ENCODE measurements at places on chromosomes 2 and 18.

- no peak for DNase-seq
These were observed 65.2 kb downstream of the ZEB2 start for GRCh38 chr2:144454466-144455287.

- no peak for DNase-seq
These were observed 804.3 kb upstream of the ACVR2A start for GRCh38 chr2:147040298-147041120.

DNA sequence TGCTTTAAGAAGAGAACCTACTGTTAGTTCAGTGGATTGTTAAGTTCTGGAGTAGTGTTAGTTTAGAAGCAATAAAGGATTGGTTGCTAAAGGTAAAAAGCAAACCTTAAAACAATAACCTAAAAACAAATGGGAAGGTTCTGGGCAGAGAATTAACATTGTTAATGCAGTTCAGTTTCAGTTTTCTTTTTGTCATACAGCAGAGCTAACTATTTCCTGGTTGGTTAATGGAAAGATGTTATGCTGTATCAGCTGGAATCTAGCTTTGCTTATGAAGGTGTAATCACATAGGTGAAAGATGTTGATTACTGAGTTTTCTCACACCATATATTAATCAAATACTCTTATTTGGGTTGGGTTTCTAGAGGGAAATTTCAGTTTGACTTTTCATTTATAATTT, 23.8 kb downstream of the SMAD4 start:
- DNase-seq, result no peak

- peak; percentile 30 for DNase-seq
These were observed 50.6 kb downstream of the SLC16A14 start for GRCh38 chr2:230018153-230018552.

- DNase-seq, result no peak
These were observed 4.2 kb upstream of the IL1R1 start for GRCh38 chr2:102138331-102138730.

GRCh38 chr2:233845301-233846060, 8.9 kb downstream of the HJURP start:
- DNase-seq, result no peak

- DNase-seq, result no peak
These were observed 454.0 kb upstream of the HS6ST1 start for GRCh38 chr2:128772671-128773070.

DNA sequence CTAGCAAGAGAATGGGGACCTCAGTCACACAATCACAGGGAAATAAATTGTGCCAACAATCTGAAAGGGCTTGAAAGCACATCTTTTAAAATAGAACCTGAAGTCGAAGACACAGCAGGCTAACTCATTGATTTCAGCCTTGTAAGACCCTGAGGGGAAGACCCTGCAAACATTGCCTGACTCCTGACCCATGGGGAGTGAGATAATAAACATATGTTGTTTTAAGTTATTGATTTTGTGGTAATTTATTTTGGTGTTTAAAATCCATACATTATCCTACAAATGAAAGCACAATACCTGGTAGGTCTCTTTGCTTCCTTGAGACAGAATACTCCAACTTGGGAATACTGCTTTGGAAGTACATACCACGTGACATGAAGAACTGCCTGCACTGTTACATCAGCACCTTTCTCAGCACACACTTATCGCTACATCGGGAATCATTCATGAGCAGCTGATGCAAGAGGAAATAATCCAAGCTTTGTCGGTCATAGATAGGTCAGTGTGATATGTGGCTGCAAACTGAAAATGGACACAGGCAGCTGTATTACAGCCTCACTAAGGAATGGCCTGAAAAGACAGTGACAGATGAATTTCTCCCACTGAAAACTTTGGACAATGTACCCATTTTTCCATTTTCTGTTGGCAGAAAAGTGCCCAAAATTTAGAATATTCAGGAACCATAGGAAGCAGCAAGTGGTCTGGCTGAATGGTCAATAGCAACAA, 494.5 kb upstream of the MAP2 start:
- no peak for DNase-seq

DNA sequence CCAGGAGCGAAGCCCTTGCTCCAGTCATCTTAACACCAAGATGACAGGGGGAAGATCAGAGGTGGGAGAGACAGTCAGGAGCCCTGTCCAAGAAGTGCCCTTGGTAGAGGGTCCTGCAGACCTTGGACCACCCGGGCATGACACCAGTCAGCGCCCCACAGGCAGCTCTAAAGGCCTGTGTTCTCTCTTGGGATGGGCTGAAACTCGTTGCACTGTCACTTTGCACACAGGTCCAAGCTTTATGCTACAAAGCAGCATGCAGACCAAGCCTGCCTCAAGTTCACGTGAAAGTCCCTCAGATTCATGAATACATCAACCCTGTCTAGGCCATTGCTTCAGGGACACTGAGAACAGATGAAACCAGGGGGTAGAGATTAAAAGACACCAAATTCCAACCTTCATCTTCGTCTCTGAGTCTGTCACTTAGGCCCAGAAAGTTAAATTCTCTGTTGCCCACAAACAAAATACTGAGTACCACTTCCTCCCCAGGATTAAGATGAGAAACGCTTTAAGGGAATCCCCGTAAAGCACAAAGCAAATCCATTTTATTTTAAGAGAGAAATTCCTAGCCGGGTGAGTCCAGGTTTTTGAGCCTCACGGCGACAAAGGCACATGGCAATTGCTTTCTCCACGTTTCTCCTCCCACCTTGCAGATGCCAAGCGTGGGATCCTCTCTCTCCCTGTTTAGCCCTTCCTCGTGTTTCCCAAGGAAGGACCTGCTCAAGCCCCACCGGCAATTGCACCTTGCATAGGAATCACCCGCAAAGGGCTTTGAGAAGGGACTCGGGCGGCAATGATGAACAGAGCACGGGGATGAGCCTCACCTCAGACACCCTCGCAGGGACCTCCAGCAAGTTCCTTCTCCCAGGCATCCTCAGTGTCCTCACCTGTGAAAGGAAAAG, 75.0 kb upstream of the ID2 start:
- DNase-seq, result no peak

GRCh38 chr2:105611811-105612424, 132.8 kb upstream of the NCK2 start:
- DNase-seq, result no peak

DNA sequence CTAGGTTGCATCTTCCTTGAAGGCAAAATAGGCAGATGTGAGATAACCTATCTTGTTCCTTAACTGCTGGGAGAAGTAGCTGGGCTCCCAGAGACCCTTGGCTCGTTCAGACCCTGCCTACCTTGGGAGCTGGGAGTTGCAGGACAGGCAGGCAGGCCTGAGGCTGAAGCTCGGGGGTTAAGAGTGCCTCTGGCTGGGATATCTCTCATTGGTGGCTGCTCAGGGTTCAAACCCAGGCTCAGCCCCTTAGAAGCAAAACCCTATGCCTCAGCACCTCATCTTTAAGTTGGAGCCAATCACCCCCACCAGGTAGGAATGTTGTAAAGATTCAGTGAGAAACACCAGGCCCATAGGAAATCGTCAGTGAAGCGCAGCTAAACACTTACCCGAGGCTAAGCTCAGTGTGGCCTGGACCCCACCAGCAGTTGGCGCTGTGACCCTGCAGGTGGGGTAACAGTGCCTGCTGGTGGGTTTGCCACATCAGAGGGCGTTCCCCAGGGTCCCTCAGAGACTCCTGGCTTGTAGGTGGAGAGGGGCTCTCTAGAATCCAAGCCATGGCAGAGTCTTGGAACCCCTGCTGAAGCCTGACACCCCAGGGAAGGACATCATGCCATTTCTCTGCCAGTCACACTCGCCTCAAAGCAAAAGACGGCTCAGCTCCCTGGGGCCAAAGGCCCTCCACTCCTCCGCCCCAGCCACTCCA, 54.6 kb upstream of the GPR17 start:
- no peak for DNase-seq

DNA sequence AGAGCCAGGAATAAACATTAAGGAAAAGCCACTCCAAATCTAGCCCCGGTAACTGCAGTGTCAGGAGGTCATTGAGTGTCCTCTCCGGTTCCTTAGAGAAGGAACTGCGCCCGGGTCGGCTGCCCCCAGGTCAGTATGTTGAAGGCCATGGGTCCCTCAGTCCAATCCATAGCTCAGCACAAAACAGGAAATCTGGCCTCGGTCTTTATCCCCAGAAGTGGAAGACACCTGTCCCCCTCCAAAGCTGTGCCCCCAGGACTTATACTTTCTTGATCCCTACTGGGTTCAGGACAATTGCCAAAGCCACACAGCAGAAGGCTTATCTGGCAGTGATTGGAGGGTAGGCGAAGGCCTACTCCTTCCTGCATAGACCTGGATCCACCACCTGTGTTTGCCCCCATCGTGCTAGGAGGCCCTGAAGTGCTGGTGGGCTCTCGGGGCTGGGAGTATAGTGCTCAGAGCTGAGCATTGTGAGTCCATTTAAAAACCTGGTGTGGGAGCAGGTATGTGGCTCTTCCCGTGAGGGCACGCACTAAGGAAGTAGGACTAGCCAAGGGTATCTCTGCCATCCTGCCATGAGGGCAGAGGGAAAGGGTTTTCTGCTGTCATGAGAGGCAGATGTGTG, 178.6 kb downstream of the SEPTIN10 start:
- DNase-seq, result no peak

- peak; percentile 11 for DNase-seq
These were observed 79.2 kb downstream of the PTPRM start for GRCh38 chr18:7646174-7646886.

GRCh38 chr2:19829672-19830071, 72.1 kb downstream of the TTC32 start:
- no peak for DNase-seq

GRCh38 chr18:33839452-33840211, 261.6 kb downstream of the ASXL3 start:
- DNase-seq, result no peak

DNA sequence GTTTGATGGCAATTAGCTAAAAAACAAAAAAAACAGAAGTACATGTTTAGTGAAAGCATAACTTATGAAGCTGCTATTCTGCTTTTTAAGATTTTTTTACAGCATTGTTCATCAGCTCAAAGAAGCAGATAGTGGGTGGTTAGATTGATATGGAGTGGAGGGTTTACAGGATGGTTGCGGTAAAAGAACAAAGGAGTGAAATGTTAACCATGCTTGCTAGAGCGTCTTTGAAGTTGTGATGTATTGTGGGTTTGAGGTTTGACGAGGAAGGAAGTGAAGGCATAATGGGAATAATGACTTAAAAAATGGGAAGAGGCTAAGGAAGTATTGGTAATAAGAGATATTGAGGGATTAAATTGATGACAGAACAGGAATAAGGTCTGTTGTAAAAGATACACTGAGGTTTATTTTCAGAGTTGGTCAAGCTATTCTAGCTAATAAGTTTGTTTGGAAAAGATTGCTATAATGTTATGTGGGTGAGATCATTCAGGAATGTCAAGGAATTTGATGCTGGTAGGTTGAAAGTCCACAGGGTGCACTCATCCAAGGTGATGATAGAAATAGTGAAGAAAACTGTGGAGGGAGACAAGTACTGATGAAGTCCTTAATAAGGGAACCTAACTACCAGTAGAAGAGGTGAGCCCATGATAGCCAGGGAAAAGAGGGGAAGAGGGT, 14.6 kb downstream of the SPOPL start:
- no peak for DNase-seq

DNA sequence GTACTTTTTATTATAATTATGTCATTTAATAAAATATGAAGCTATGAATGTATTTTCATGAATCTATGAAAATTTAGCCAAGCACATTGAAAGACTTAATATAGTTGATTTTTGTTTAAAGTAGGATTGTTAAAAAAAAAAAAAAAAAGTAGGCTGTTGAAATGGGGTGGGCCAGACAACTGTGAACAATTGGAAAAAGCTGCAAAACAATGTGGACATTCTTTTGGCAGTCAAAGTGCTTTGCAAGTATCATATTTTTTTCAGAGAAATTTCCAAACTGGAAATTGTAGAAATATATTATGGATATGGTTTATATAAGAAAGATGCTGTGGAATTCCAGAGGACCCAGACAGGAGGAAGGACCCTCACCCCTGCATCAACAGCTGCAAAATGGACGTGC, 82.1 kb downstream of the ETAA1 start:
- no peak for DNase-seq

GRCh38 chr18:54416436-54416835, 58.7 kb downstream of the C18orf54 start:
- peak; percentile 2 for DNase-seq

DNA sequence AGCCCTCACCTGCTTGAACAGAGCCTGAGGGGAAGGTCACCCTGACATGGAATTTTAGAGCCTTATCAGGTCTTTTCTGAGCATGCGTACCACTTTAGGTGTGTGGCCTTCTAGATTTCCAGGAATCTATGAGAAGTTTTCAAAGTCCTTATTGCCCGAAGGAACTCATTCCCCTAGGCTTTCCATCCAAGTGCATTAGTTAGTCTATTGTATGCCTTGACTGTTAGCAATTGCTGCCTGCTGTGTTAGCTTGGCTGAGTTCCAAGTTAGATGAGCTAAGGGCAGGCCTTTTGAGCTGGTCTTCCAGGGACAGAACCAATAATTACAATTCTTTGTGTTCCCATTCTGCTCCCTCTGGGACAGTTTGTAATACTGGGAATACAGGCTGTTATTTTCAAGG, 30.8 kb upstream of the PUM2 start:
- DNase-seq, result peak; percentile 57

GRCh38 chr2:11368059-11368572, 23.7 kb upstream of the ROCK2 start:
- DNase-seq, result no peak

DNA sequence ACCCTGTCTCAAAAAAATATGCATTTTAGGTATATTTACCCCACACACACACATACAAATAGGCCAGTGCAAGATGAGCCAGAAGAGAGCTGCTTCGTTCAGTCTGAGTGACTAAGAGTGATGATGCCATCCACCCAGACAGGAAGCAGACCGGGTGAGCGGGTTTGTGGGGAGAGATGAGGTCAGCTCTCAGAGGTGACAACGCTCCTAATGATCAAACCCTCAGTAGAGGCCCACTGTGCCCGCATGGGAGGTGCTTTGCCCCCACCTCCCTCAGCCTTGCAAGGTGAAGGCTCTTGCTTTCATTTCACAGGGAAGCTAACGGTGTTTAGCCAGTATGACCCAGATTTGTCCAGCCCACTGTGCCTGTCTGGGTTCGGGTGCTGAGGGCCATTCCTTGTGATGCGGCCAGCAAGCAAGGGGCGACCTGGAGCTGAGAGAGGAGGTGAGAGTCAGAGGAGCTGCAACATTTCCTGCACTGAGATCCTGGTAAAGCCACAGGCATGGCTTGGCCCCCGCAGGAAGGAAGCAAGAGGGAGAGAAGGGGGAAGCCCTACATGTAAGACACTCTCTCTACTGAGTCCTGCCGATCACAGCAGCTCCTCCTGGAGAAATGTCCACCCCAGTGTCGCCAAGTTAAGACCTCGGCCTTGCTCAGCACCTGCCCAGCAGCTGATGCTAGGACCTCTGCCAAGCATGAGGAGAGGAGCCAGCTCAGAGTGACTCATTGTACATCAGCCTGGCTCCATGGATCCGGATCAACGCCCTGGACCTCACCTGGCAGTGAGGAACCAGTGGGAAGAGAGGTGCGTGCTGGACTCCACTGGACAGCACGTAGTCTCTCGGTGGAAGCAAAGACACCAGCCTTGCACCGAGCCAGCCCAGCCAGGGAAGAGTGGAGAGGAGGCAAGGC, 37.0 kb downstream of the NIFK start:
- peak; percentile 92 for DNase-seq

- DNase-seq, result no peak
These were observed 30.4 kb downstream of the CYTIP start for GRCh38 chr2:157413326-157414035.

GRCh38 chr18:1914489-1914888, 656.8 kb downstream of the METTL4 start:
- DNase-seq, result peak; percentile 18

GRCh38 chr2:171402906-171403580, 30.7 kb downstream of the METTL8 start:
- DNase-seq, result no peak
